ENCODE measurements at places on chromosomes 3 and 15.

DNA sequence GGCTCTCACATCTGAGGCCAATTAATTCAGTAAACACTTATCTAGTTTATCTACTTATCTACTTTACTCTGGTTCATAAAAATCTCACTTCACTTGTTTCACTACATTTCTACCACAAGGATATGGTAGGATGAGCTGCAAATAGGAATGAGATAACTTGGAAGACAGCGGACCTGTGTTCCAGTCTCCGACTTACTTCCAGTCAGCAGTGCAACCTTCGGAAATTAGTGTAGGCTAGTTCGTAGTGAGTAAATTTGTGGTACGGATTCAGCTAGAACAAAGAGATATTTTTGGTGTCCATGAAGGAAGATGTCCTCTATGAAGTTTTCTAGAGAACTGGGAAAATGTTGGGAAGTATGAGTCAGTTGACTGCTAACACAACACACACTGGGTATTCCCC is 66.3 kb downstream of the TPRG1 start:
- DNase-seq = no peak

GRCh38 chr15:29695489-29696167 is 126.6 kb downstream of the TJP1 start:
- DNase-seq = no peak

DNA sequence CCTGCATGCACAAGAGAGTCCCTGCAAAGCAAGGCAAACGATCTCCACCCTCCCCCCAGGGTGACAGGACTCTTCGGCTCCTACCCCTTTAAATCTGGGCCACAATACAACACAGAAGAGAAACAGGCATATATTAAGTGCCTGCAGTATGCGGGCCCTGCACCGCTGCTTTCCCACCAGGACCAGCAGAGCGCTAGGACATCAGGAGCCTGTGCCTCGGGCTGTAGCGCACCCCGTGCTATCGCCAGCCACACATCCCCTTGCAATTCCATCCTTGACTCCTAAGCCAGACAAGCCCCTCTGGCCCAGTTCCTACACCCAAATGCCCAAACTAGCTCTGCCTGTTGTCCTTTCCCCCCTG is 4.1 kb downstream of the GALNT15 start:
- DNase-seq = no peak

DNA sequence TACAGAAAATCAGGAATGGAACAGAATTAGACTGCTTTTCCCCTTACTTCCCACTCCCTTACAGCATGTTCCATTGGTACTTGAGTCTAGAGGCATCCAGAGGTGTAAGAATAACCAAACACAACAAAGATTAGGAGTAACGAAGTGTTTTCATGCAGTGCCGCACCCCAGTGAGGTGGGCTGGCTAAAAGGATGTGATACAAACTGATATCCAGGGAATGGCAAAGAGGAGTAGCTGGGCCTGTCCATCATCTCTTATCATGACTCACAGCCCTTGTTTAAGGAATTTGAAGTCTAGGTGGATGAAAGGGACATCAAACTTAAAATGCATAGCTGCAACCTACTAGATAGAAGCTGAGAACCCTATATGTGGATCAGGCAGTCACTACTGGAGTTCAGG is 16.4 kb downstream of the SCG5 start:
- no peak for DNase-seq

- DNase-seq = no peak
These were observed 32.3 kb upstream of the TAFA4 start for GRCh38 chr3:68964694-68965093.

GRCh38 chr15:101406526-101407195 is 82.8 kb downstream of the PCSK6 start:
- no peak for DNase-seq

DNA sequence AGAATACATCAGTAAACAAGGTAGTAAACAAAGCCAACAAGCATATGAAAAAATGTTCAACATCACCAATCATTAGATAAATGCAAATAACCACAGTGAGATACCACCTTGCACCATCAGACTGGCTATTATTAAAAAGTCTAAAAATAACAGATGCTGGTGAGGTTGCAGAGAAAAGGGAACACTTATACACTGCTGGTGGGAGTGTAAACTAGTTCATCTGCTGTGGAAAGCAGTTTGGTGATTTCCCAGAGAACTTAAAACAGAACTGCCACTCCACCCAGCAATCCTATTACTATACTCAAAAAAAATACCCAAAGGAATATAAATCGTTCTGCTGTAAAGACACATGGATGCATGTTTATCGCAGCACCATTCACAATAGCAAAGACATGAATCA is 30.3 kb upstream of the ZBTB38 start:
- no peak for DNase-seq

GRCh38 chr3:192726385-192726784 is 956 bp downstream of the FGF12 start:
- DNase-seq = no peak

DNA sequence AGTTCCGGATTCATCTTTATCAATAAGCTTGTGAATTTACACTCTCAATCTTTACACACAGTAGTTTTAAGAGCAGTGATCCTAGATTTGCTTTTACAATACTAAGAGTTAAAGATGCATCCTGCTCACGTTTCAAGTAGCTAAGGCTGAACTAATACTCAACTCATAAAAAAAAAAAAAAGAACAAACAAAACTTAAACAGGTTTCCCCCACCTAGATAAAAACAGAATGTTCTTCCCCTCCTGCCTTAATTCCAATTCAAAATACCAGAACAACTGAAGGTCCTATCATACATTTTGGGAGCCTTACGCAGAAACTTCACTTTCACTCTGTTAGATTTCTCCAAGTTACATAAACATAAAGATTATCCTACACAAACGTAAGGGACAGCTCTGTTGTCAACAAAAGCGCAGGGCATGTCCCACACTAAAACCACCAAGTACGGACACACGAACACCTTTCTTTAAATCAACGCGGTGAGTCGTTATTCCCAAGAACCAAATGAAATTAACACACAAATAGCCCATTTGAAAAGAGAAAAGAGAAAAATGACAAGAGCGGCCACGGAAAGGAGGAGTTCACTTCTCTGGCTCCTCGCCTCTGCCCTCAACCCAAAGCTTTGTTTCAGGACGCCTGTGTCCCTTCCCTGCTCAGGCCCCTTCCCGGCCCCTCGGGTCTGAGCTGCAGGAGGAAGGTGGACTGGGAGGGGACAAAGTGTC is 941 bp downstream of the CBLB start:
- no peak for DNase-seq

DNA sequence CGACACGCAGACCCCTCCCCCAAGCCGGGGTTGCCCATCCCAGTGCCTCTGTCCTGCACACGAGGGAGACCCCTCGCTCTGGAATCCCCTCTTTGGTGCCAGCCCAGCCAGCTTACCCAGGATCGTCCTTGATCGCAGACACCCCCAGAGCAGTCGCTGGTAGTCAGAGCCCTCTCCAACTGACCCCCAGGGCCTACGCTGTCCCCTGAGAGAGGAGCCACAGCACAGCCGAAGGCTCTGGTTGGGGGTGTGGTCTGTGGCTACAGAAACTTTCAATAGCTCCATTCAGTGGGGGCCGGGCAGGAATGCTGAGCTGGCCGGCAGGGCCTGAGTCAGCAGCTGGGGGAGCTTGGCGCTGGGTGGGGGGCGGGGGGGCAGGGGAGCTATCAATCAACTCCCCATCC is at the start of gene LCTL:
TSS of gene LCTL (minus strand) at position 258 of the 404 bp plus-strand sequence. CDS start 633 bp downstream, outside the sequence.
- DNase-seq = peak; percentile 34

GRCh38 chr3:32780735-32781210 is 37.0 kb upstream of the TRIM71 start:
- peak; percentile 59 for DNase-seq

DNA sequence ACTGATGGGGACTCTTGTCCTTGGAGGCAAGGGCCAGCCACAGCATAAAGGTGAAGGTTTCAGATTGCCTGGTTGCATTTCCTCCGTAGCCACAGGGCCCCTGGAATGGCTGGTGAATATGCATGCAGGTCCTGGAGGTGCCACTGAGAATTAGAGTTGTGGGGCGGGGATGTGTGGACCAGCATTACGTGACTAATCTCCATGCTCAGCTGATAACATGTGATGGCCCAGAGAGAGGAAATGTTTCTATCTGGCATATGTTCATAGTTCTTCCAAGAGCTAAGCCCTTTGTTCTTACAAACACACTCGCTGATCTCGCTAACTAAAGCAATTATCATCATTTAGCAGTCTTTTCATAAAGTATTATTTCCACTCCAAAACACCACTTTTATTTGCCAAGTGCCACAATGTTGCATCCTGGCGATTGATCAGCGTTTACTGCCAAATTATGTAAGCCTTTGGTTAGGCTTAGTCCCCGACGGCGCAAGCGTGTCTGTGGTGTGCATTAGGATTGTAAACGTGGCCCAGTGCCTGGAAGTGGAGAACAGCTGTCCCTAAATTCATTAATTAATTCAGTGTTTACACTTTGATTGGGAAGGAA is 55.9 kb downstream of the CGNL1 start:
- DNase-seq = peak; percentile 61

GRCh38 chr15:60795471-60795870 is 316.5 kb upstream of the ICE2 start:
- DNase-seq = no peak

GRCh38 chr15:100831467-100831866 is 48.2 kb upstream of the ALDH1A3 start:
- no peak for DNase-seq

GRCh38 chr3:23886311-23886710 is 30.5 kb downstream of the NKIRAS1 start:
- no peak for DNase-seq

GRCh38 chr3:134376786-134377426 is 2.7 kb upstream of the AMOTL2 start:
- no peak for DNase-seq

DNA sequence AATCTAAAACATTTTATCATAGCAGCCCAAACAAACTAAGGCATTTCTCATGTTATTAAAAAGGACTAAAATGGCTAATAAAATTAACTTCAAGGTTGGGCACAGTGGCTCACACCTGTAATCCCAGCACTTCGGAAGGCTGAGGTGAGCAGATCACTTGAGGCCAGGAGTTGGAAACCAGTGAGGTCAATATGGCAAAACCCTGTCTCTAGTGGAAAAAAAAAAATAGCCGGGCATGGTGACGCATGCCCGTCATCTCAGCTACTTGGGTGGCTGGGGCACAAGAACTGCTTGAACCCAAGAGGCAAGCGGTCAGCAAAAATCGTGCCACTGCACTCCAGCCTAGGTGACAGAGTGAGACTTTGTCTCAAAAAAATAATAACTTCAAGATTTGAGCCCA is 110.2 kb downstream of the NR2E3 start:
- DNase-seq = no peak

All from cardiac muscle cell (in vitro differentiated cells and primary cell).